Non-pigmented ciliary epithelial cell (primary cell): ENCODE measurements at places on chromosomes 3 and 15.
A peak's percentile ranks its signal among the peaks of the same experiment; 100 is the strongest.

- DNase-seq = peak; percentile 41
Measured at GRCh38 chr3:166446291-166446690, 609.1 kb upstream of the BCHE start.

DNA sequence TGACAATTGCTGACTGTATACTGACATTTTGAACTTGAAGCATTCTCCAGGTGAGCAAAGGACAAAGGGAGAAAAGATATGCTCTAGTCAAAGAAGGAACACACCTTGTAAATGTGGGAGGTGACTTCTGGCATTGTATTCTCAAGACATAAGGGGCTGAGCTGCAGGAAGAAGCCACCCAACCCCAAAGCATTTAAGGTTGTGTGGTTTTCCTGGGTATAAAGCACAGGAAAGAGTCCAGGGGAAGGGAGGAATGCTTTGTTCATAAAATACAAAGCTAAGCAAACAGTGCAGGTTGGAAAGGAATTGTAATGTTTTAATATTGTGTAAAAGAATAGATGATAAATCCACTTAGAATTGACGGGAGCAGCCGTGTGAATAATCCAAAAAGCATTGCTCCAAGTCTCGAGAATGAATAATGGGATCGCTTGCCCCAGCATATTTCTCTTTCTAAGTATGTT, 102.4 kb upstream of the LRIG1 start:
- DNase-seq = no peak

DNA sequence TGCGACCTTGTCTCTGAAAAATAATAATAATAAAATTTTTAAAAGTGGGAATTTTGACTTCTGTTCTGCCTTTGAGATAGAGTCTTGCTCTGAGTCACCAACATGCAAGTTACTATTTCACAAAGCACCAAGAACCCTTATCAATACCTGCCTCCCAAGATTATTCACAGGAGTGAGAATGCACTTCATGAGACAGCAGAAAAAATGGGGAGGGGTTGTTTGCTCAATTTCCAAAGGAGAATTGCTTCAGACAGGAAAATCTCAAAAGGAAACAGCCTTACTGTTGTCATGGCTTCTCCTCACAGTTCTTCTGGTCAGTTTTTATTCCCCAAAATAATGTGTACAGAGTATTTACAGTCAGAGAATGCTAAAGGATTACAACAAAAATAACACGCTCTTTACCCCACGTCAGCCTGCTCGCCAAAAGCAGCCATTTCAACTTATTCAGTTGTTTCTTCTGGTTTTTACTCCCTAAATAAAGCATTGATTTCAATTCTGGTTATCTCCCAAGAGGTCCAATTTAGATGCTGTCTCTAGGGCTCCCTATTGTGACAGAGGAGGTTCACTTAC, 89.0 kb downstream of the PPCDC start:
- no peak for DNase-seq

- no peak for DNase-seq
Measured at GRCh38 chr15:70504299-70504951, 258.9 kb downstream of the UACA start.

- no peak for DNase-seq
Measured at GRCh38 chr3:138620431-138620830, 11.9 kb downstream of the FAIM start.

- no peak for DNase-seq
Measured at GRCh38 chr15:25790000-25790660, 73.0 kb downstream of the ATP10A start.

DNA sequence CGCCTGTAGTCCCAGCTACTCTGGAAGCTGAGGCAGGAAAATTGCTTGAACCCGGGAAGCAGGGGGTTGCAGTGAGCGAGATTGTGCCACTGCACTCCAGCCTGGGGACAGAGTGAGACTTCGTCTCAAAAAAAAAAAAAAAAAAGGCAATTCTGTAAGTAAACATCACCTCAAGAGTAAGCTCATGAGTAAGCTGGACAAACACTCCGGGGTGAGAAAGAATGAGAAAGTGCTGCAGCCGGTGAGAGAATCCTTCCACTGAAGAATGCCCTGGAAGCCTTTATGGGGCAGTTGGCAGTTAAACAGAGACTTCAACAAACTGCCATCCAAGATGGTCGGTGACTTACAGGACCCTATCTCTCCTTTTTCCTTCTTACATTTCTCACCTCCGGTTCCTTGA, 47.5 kb downstream of the FEZF2 start:
- DNase-seq = no peak

DNA sequence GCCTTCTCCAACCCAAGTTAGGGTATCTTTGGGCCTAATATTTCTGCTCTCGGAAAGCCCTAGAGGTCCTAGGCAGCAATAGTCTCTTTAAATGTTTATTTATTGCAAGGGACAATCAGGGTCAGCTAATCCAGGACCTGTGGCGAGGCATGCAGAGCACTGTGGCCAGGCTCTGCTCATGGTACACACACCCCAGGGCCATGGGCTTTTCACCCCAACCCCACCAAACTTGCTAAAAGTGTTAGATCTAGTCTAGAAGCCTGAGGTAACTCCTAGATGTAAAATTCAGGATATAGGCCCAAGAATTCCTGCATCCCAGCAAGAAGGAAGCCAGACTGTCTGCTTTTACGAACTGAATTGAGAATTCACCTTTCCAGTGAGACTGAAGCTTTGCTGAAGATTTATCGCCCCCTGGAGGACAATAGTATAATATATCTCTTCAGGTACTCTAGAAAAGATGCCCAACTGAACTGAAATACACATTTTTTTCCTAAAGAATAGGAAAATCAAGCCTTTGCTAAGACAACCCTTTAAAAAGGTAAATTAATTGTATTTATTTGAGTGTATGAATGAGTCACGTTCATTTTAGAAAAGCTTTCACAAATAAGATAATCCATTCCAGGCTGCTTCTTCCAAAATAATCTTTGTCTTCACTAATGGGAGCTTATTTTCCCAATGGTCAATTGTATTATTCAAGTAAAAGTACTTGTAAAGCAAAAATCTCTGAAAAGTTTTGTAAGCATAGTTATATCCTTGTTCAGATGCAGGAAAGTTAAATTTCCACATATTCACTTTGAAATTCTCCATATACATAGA, 89.8 kb downstream of the LRRC3B start:
- DNase-seq = no peak

GRCh38 chr15:92059036-92059970, 205.8 kb downstream of the SLCO3A1 start:
- DNase-seq = no peak

DNA sequence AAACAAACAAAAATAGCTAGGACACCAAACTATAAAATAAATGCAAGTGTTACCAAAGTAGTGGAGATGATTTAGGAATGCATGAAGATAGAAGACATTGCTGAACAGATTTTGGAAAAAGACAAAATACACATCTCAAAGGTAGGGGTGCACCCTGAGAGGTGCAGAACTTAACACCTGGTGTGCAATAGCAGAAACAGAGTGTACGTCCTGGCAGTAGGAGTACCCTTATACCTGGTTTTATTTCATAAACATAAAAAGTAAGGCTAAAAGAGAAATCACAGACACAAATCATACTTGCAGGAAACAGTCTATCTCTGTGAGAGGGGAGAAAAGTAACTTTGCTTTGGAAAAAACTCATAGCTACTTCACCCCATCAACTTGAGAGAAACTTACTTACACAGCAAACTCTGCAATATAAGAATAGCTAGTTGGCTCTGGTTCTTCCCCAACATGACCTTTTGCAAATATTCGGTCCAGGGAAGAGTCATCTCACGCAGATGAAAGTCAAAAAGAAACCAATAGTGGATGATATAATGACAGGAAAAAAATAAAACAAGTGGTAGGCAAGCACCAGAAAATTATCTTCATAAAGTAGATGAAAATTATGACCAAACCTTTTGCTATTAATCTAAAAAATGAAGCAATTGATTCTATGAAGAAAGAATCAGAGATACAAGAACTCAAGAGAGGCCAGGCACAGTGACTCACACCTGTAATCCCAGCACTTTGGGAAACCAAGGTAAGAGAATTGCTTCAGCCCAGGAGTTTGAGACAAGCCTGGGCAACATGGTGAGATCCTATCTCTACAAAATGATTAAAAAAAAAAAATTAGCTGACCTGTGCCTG, 108.9 kb upstream of the BNIP2 start:
- DNase-seq = no peak

GRCh38 chr15:68653031-68653635, 74.3 kb downstream of the CORO2B start:
- no peak for DNase-seq

- DNase-seq = no peak
Measured at GRCh38 chr3:177322881-177323280, 125.6 kb upstream of the TBL1XR1 start.

DNA sequence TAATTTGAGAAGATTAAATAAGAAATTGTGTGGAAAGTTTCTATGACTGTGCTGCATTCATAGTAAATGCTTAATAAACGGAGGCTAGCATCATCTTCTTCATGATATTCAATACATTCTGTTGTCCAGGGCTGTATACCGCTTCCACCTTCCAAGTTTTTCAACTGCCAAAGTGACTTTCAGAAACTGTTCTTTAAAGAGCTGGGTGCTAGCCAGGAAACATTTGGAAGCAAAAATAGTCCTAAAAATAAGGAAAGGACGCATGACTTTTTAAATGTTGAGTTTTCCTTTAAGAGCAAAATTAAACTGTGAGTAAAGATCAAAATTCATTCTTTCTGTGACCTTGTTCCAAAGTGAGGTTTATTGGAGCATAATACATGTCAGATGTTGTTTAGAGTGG, 9.4 kb upstream of the ERC2 start:
- no peak for DNase-seq

DNA sequence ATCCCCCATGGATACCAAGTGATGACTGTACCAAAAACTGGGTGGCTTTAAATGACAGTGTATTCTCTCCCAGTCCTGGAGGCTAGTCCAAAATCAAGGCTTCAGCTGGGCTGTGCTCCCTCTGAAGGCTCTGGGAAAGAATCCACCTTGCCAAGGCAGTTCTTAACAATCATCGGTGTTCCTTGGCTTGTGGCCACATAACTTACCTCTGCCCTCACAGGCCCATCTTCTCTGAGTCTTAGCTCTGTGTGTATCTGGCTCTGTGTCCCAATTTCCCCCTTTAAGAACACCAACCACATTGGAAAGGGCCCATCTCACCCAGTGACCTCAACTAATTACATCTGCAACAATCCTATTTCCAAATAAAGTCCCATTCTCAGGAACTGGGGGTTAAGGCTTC, 503.0 kb upstream of the PROK2 start:
- no peak for DNase-seq

GRCh38 chr3:169171739-169172138, 491.8 kb downstream of the MECOM start:
- no peak for DNase-seq

GRCh38 chr15:78732634-78733033, 78.6 kb downstream of the ADAMTS7 start:
- no peak for DNase-seq

GRCh38 chr3:170220871-170221270, 1.4 kb upstream of the PRKCI start:
- DNase-seq = no peak

- no peak for DNase-seq
Measured at GRCh38 chr3:197462808-197463207, 93.0 kb downstream of the BDH1 start.

DNA sequence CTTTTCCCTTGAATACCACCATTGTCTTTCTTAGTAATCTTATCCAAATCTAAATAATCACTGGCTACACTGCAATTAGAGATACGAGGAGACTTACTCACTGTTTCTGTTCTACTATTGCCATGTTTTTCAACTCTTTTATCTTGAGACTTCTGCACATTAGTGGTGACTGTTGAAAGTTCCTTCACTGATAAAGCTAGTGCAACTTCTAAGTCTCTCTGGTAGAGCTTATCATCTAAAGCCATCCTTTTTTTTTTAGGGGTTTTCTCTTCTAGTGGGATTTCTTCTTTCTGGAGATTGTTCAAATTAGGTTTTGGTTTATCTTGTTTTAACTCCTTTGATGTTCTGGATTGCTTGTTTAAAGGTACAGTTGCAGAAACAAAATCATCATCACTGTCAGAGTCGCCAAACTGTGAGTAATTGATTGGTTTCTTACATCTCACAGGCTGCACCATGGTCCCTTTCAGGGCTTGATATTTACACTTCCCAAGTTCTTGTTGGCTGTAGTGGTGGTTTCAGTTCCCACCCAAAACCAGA, 37.7 kb downstream of the NCK1 start:
- no peak for DNase-seq

DNA sequence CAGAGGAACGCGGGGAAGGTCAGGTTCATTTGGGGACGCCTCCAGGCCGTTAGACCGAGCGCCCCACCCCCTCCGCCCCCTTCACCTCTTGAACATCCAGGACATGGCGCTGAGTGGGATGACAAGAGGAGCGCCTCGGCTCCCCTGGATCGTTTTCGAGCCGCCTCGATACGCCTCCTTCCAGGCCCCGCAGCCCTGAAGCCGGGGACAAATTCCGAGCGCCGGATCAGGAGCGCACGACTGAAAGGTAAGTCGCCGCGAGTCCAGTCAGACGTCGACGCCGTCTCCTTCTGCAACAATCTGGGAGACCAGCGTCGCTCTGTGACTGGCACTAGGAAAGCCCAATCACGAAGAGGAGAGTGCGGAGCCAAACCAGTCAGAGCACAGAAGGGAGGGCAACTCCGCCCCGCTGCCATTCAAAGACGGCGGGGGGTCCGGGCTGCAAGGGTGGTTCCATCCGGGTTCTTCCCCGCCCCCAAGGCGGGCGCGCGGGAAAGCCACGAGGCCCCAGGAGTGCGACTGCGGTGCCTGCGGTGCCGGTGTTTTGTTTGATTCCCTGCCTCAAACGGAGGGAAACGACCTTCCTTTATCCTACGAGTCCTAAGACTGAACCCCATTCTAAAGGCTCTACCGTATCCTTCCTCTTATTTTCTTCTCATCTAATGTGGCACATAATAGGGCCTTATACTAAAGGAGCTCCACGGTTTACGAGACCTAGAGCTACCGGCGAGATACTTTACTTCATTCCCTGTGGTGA, at the start of gene HLTF:
Gene HLTF, minus strand, starts transcription at position 302 of the 757 bp plus-strand sequence. Its CDS starts 197 bp downstream, at position 105.
- DNase-seq = peak; percentile 97

- DNase-seq = no peak
Measured at GRCh38 chr3:28646435-28646834, 297.8 kb upstream of the AZI2 start.
